H1 (cell line): ENCODE measurements at places on chromosomes 3 and 15. TPM values are rescaled to one million over a fixed set of nuclear protein-coding genes. Genes with fewer than 3 reads are reported as not detected.

DNA sequence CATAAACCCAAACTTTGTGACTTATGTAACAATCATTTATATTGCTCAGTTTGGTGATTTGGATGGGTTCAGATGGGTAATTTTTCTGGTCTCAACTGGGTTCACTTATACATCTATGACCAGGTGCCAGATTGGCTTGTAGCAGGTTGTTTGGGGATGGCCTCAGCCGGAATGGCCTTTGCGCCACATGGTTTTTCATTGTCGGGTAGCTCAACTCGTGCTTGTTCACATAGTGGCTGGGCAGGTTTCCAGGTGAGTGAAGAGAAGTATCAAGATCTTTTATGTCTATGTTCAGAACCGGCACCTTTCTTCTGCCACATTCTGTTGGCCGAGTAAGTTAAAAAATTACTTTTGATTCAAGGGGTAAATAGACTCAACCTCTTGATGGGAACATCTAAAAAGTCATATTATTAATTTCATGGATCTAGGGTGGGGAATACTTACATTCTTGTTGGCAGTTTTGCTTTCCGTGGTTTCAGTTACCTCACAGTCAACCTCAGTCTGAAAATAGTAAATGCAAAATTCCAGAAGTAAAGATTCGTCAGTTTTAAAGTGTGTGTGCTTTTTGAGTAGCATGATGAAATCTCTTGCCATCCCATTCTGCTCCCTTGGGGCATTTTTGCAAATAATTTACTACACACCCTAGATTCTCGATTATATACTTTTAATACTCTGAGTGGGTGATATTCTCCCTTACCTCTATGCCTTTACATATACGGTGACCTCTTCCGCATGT, 745.7 kb upstream of the CCDC54 start:
- DNase-seq = no peak

- no peak for DNase-seq
Measured at GRCh38 chr15:20348291-20348899, 193.2 kb downstream of the GOLGA6L6 start.

COPS2 gene
- 74.1 and 85.1 TPM in 2 replicates for total RNA-seq

COL7A1 gene
- total RNA-seq = 7.8 and 10.7 TPM in 2 replicates

DNA sequence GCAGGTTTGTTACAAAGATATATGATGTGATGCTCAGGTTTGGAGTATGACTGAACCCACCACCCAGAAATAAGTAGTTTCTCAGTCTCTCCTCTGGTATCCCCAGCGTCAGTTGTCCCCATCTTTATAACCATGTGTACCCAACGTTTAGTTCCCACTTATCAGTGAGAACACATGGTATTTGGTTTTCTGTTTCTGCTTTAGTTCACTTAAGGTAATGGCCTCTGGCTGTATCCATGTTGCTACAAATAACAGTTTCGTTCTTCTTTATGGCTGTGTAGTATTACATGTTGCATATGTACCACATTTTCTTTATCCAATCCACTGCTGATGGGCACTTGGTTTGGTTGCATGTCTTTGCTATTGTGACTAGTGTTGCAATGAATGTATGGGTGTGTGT, 132.3 kb downstream of the LMLN start:
- no peak for DNase-seq

DNA sequence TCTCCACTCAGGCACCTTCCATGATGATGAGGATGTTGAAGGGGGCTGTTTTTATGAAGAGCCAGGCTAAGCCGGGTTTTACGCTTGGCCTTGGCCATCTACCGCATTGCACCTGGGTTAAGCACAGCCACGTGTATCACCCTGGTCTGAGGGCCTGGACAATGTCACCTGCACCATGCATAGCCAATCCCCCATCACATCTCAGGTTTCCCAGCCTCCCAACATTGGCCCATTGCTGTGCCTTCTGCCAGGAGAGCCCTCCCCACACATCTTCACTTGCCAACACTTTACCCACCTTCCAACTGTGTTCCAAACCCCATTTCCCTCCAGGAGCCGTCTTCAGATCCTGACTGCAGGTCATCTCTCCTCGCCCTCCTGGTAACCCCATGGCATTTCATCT, 135.3 kb upstream of the ABHD17C start:
- DNase-seq = no peak

GRCh38 chr15:70197945-70198361, 100.2 kb upstream of the TLE3 start:
- no peak for DNase-seq

- no peak for DNase-seq
Measured at GRCh38 chr3:135226057-135226456, 431.0 kb downstream of the EPHB1 start.

SAMD7 gene
- total RNA-seq = not detected in 2 replicates

DNA sequence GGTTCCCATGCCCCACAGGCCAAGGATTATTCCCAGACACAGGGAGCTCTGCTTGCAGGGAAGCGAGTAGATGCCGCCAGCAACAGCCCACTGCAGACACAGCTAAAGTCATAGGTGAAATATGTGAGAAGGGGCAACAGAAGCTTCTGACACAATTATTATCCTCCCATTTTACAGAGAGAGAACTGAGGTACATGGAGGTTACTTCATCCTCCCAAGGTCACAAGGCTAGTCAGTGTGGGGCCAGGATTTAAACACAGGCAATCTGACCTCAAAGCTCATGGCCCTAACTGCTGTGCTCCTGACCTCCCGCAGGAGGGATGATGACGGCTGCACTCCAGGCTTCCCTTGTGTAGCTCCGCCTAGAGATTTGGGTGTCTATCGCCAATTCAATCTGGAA, 15.7 kb upstream of the FSIP1 start:
- DNase-seq = no peak

GRCh38 chr3:58737644-58738043, 71.1 kb upstream of the FAM3D start:
- no peak for DNase-seq

DNA sequence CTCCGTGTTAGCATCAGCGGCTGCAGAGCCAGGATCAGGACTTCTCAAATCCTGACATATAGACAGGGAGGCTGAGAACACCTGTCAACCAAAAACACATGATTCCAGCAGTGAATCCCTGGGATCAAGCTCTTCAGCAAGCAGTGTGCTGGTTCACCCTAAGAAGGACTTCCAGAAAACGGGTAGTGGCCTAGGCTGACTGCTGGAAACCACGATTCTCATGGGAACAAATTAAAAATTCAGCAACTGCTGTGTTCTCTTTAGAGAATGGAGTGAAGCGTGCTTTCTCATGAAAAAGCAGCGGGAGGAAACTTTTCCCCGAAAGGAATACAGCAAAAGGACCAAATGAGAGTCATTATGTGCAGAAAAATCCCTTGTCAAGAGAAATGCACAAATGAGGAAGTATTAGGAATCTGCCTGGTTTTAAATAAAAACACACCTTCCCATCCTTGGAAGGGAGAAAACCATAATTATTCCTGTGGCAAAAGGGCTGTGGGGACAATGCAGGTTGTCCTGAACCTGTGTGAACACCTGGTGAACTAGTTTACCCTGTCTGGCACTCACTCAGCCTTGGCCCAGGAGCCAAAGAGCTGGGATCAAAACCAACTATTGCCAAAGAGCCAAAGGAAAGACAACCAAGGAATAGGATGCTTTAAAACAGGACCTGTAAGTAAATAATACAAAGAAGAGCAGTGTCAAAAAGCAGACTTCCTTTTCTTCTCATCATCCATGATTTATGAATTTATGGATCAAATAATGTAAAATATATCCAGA, 13.4 kb downstream of the IL12A start:
- DNase-seq = no peak

GRCh38 chr15:34850121-34850520, 54.8 kb upstream of the ACTC1 start:
- no peak for DNase-seq

DNAH12 gene
- total RNA-seq = not detected in 2 replicates

AGTR1 gene
- not detected in 2 replicates for total RNA-seq

GRCh38 chr15:63896336-63897115, 62.8 kb upstream of the HERC1 start:
- DNase-seq = no peak
